Mesothelial cell of epicardium (in vitro differentiated cells): ENCODE measurements at places on chromosomes 16 and 17.

DNA sequence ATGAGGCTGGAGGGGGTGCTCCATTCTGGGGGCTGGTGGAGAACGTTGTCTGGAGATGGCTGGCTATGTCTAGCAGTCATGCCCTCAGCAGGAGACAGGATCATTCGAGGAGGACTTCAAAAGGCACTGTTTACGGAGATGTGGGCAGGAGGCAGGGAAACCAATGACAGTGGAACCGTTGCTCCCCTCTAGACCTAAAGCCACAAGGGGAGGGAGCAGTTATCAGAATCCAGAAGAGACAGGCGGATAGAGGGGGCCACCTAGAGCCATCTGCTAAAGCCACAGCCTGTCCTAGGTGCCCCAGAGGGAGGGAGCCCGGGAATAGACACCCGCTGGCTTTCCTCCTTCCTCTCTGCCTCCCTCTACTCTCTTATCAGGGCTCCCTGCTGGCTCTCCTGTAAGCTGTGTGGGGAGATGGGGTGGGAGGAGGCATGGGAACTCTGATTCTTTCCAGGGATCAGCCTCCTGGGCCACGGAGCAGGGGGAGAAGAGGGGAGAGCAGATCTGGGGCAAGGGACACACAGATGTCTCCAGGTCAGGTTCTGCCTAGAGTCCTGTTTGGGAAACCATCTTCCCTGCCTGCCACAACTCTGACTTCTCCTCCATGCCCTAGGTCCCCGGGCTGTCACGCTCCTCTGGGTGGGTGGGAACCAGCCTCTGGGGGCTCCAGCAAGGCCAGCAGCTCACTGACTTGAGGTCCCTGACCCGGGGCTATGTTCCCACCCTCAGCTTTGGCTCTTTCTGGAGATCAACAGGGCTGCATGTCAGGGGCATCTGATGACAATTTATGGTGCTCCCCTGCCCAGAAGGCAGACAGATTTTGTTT is 42.3 kb downstream of the IRX3 start:
- DNase-seq: no peak

GRCh38 chr16:2091547-2092255 is 43.9 kb downstream of the TSC2 start:
- DNase-seq: no peak

DNA sequence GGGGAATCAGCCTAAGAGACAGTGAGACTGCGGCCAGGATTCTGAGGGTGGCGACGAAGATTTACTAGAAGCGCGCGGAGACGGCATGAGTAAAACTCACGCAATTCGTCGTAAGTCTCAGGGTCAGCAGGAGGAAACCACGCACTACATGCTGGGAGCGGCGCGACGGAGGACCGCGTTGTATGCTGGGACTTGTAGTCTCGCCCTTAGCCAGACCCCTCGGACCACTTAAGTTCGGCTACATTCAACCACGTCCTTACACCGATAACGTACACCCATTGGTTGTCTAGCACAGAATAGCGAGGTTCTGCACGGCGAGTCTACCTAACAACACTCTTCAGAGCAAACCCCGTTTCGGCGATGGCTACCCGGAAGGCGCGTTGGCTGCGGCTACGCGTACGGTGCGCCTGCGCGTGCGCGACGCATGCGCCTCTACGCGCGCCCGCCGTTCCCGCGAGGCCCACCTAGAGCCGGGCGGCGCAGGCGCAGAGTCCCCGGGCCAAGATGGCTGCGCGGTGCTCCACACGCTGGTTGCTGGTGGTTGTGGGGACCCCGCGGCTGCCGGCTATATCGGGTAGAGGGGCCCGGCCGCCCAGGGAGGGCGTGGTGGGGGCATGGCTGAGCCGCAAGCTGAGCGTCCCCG is at the start of gene DNAJA3:
Gene DNAJA3 (plus strand): TSS at position 491 of the 643 bp plus-strand sequence. CDS start 14 bp downstream, at position 505.
- DNase-seq: peak; percentile 94

- DNase-seq: no peak
These were observed 834 bp upstream of the TXNDC11 start for GRCh38 chr16:11743308-11744074.

GRCh38 chr16:90035902-90036301 is 16.6 kb upstream of the DBNDD1 start:
- DNase-seq: no peak

DNA sequence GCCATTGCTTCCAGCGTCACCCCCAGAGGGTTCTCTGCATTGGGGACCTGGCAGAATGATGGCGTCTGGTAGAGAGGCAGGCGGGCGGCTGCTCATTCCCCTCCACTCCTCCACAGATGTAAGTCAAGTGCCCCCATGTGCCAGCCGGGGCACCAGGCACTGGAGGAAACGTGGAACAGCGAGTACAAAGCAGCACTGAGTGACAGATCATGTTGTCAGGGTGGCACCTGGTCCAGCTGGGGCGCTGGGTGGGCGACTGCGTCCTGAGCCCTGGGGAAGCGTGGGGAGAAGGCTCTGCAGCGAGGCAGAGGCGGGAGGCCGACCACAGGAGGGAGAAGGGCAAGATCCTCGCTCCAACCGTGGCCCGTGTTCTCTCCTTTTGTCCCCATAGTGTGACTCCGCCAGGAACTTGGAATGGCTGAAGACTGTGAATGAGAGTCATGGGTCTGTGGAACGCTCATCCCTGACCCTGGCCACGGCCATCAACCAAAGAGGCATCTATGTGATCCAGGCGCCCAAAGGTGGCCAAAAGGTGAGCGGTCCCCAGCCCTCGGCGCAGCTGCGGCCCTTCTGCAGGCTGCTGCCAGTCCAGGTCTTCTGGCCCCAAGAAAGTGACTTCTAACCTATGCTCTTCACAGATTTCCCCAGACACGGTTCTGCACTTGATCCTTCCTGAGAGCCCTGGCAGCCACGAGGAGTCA is 76.7 kb downstream of the RNF213 start:
- no peak for DNase-seq

DNA sequence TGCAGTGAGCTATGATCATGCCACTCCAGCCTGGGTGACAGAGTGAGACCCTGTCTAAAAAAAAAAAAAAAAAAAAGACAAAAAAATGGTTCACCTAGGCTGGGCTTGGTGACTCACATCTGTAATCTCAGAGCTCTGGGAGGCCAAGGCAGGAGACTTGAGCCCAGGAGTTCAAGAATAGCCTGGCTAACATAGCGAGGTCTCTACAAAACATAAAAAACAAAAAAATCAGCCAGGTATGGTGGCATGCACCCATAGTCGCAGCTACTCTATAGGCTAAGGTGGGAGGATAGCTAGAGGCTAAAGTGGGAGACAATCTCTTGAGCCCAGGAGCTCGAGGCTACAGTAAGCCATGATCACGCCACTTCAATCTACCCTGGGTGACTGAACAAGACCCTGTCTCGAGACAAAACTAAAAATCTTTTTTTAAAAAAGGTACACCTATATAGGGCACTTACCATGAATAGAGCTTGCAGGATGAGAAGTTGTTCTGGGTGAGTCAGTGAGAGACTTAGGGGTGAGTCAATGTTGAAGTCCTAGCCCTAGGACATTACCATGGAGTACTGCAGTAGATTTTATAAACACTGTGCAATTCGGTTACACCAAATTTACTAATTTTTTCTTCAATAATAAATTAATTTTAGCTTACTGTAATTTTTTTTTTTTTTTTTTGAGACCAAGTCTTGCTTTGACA is 19.0 kb downstream of the USP32 start:
- DNase-seq: no peak

DNA sequence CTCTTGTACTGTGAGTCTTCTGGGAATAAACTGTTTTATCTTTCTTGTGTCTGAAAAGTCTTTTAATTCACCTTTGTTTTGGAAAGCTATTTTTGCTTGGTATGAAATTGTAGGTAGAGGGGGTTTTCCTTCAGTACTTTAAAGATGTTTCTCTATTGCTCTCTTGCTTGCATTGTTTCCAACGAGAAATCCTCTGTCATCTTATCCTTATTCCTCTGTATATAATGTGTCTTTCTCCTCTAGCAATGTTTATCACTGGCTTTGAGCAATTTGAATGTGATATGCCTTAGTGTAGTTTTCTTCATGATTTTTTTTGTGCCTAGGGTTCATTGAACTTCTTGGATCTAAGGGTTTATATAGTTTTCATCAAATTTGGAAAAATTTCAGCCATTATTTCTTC is 96.3 kb downstream of the CDK5R1 start:
- no peak for DNase-seq

DNA sequence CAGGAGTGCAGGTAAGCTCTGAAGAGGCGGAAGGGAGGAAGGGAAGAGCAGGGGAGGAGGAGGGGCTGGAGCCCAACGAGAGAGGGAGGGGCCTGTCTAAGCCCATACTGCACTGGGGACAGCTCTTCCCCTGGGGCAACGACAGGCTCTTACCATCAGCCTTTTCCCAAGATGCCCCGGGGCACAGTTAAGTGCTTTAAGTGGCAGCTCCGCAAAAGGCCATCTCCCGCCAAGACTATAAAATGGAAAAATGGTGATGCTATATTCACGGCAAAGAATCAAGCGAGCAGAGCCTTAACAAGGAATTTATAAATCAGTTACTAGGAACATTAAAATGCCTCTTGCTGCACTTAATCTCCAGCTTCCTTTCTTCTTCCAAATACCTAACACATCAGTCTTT is 110.2 kb upstream of the NLRP1 start:
- no peak for DNase-seq

GRCh38 chr17:38539386-38539785 is 66.4 kb downstream of the SRCIN1 start:
- no peak for DNase-seq

DNA sequence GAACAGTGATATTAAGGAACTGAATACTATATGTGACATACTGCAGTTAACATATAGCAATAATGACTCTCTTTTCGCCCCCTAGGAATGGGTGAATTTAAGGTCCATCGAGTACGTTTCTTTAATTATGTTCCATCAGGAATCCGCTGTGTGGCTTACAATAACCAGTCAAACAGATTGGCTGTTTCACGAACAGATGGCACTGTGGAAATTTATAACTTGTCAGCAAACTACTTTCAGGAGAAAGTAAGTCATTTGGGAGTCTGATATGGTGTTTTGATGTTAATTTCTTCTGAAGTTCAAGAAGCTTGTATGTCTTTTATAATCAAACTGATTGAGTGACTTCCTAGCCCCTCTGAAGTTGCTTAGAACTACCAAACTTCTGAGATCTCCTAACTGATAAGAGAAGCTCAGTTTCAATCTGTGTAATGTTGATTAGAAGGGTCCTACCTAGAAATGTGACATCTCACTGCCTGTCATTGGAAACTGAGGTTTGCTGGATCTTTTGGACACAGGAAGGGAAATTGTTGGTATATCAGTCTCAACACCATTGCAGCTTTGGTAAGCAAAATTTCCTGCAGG is 1.0 kb downstream of the UTP4 start:
- DNase-seq: no peak

DNA sequence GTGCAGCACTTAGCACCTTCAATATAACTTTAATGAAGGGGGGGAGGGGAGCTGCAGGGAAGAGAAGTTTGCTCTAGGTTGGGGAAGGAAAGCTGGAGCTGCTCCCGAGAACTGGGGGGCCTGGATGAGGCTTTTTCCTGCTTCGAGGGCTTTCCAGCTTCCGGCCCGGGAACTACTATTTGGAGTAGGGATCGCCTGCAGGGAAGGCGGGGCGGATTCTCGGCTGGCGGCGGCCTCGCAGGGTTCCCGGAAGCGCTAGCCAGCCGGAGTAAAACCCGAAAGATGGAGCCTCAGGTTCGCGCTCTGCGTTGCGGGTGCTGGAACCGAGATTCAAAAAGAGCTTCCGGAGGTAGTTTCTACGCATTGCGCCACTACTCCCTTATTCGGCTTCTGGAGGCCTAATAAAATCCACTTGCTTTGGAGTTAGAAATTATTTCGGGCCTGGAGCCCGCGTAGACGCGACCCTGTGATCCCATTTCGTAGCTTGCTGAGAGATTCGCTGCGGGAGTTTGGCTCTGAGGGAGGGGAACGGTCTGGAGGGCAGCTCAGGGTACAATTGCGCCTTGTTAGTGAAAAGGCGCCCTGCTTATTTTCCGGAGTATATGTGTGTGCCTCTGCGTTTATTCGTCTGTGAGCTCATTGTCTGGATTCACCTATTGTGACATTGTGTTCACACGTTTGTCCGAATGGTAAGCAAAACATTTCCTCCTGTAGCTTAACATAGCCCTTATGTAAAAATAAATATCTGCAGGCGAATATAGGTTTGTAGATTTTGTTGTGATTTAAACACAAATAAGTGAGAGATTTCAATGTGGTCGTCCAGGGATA is 652 bp downstream of the PRAC2 start:
- no peak for DNase-seq

GRCh38 chr16:68961778-68962402 is 118.6 kb downstream of the TANGO6 start:
- DNase-seq: no peak

DNA sequence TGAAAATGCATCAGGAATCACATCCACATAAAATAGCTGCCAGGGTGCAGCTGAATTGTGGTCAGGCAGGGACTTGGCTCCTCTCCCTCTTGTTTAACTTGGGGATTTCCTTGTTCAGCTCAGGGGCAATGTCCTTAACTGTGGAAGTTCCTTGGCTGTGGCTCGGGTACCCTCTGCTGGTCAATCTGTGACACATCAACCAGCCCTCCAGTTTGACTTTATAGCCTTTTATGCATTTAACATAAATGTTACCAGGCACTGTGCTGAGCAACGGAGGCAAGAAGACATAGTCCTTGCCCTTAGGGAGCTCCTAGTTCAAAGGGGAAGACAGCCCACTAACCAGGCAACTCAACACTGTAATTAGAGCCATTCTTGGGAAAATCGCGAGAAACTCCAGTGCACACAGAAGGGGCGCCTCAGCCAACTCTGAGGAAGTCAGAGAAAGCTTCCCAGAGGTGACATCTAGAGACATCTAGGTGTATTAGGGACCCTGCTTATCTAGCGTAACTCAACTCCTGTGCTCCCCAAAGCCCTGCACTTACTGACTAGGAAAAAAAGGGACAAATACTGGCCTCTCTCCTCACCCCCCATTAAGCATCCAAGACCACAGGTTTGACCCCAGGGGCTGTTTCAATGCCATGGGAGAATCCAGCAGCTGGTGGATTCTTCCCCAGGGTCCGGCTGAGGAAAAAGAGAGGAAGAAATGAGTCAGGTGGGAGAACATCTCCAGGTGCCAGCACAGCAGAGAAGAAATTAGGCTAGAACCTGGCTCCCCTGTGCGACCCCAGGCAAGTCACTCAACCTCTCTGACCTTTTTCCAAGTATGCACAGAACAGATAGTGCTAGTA is 17.3 kb upstream of the EEF2K start:
- peak; percentile 49 for DNase-seq

DNA sequence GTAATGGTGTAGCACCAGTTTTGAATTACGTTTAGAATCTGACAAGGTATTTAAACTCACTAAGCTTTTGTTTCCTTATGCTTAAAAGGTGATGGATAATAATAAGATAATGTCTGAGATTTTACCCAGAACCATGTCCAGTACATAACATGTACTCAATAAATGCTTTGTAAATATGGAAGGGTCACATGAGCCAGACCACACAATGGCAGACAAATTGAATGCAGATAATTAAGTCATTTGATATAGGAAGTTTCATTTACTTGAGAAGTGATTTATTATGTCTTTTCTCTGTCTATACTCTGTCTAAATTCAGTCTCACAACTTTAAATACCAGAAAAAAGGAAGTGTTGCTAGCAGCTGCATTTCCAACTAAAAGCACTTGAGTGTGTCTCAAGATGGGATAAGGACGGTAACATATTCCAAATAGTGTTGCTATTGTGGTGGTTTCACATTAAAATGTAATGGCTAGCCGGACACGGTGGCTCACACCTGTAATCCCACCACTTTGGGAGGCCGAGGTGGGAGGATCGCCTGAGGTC is 52.5 kb upstream of the DHX40 start:
- no peak for DNase-seq

- no peak for DNase-seq
These were observed 181.9 kb downstream of the SPECC1 start for GRCh38 chr17:20191056-20191455.

- DNase-seq: no peak
These were observed 309.2 kb downstream of the MAP2K6 start for GRCh38 chr17:69723741-69724140.

- DNase-seq: no peak
These were observed 25.6 kb upstream of the USP7 start for GRCh38 chr16:8989099-8989878.
